ENCODE measurements at places on chromosomes 2 and 18.

DNA sequence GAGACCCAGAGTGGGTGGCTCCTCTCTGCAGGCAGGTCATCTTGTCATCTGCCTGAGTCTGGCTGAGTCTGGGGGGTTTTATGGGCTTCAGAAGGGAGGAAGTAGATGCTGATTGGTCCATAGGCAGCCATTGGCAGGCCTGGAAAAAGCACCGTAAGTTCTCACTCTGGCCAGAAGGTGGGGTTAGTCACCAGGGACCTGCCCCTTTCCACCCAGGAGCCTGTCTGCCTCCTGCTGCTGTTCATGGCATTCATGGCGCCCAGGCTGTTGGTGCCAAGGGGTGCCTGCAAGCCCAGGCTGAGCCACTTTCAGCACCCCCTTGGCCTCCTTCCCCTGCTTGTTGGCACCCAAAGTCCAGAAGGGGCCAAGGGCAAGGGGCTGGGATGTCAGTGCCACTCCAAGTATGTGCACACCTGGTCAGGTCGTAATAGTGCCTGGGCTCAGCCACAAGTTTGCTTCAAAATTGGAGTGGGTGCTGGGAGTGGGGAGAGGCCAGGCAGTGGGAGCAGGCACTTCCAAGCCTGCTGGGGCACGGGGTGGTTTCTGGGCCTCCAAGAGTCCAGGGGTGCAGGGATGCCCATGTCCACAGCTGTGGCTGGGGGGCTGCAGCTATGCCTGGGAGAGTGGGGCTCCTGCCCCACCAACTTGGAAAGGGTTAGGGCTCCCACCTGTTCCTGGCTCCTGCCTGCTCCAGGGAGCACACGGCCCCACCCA lies 178.1 kb downstream of the FAM210A start:
- no peak for DNase-seq

- peak; percentile 15 for DNase-seq
These were observed 34.3 kb downstream of the GIGYF2 start for GRCh38 chr2:232731470-232731869.

- no peak for DNase-seq
These were observed 7.8 kb upstream of the TRABD2A start for GRCh38 chr2:84888401-84889276.

GRCh38 chr2:34853646-34854045 lies 1254.5 kb upstream of the FAM98A start:
- no peak for DNase-seq

DNA sequence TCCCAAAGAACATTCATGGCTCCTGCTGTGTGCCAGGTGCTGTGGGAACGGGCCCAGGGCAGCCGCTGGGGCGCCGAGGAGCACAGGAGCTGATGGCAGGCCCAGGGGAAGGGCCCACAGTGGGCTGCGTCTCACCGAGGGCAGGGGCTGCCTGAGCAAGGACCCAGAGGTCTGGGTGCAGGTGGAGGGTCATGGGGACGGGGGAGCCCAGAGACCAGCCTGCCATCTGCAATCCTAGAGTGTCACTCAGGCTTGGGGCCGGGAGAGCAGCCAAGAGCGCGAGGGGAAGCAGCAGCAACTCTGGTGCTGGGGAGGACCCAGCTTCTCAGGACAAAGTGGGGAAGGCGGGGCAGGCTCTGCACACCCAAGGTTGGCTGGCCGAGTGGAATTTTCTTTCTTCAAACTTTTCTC lies 207.4 kb downstream of the HDAC4 start:
- no peak for DNase-seq

- DNase-seq = no peak
These were observed 70.2 kb downstream of the SPATS2L start for GRCh38 chr2:200376513-200377354.

- no peak for DNase-seq
These were observed 8.9 kb downstream of the PTGR3 start for GRCh38 chr18:75200071-75200470.

DNA sequence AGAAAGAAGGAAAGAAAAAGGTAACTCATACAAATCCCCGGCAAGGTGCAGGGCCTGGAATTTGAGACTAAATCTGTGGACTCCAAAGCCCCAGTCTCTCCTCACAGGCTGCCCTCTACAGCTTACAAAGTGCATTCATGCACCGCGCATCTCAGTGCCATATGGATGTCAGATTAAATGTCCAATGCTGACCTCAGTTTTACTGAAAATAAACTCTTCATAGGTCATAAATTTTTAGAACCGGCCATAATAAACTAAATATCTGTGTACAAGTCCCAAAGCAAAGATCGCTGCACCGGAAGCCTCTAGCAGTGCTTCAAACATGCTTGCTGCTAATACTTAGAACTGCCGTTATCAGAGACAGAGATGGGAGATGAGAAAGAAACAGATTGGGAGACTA lies 17.7 kb downstream of the ST6GAL2 start:
- DNase-seq = no peak

- DNase-seq = no peak
These were observed 2.5 kb upstream of the ANO7 start for GRCh38 chr2:241185961-241186360.

DNA sequence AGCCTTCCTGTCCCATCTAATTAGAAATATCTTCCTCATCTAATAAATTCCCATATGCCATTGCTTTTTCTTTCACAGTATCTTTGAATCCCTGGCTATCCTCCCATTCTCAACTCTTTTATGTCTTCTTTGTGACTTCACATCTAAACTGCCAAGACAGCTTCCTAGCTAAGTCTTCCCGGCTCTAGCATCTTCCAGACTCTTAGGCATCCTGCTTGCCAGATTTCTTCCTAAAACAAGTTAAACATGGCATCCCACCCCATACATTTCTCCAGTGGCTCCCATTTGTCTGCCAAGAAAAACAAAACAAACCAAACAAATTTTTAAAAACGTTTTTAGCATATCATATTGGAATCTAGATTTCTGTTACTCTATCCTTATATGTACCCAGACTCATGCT lies 751.9 kb downstream of the MBD2 start:
- DNase-seq = no peak

DNA sequence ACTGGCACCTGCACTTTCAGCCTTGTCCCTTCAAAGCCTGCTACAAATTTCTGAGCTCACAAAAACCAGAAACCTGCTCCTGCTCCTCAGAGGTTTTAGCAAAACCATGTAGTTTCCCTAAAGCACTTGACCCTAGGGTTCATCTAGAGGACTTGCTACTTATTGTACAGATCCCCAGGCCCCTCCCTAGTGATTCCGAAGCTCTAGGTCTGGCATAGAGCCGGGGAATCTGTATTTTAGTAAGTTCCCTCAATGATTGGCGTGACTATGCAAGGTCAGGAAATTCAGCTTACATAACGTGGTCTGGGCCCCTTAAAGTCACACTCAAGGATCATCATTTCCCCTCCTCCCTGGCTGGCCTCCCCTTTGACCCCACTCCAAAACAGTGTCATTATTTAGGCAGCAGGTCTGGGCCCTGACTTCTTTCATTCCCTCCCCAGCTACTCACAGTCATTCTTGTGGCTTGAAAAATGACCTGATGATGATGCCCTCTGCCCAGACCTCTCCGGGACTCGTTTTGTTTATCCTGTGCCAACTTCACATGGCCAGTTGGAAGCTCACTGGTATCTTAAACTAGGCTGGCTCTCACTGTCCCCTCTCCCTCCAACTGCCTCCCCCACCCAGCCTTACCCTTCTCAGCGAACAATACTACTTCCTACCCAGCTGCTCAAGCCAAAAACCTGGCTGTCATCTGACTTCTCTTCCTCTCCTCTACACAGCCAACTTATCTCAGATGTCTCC lies 36.0 kb downstream of the WDFY1 start:
- no peak for DNase-seq

- peak; percentile 93 for DNase-seq
These were observed 18.5 kb upstream of the NTSR2 start for GRCh38 chr2:11688222-11689069.

GRCh38 chr2:209426432-209426831 lies 2.6 kb downstream of the MAP2 start:
- DNase-seq = no peak

- no peak for DNase-seq
These were observed 279.5 kb upstream of the PARD3B start for GRCh38 chr2:204265681-204266181.

GRCh38 chr2:47007223-47007825 lies 91.7 kb upstream of the MCFD2 start:
- DNase-seq = no peak

DNA sequence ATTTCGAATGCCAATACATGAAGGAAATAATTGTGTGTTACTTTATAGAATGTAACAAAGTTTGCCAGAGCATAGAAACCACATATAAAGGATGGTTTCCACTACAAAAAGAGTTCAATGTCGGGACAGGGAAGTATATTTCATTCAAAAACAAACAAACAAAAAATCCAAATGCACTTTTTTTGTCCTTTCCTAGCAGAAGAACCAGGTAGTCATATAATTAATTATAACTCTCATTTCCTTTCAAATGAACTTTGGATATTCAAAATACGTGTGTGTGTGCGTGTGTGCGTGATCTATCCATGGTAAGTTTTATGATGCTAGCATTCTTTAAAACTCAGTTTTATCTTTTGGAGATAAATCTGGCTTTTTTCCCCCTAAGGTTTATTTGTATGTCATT lies 8.3 kb downstream of the FN1 start:
- no peak for DNase-seq

GRCh38 chr2:234240917-234241316 lies 190.4 kb downstream of the SPP2 start:
- peak; percentile 54 for DNase-seq

- no peak for DNase-seq
These were observed 153.2 kb downstream of the HDAC4 start for GRCh38 chr2:239247401-239248245.

DNA sequence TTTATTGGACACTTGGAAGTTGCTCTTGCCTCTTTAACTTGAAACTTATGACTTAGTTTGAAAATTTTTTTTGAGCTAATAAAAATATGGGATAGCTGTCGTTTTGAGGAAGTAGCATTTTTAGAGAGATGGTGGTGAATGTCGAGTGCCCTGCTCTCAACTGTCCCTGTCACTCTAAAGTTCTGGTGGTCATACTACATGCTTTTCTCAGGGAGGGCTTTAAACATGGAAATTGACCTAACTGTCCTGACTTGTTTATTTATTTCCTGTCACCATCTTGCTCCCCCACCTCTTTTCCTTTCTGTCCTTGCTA lies 16.0 kb downstream of the CEP192 start:
- no peak for DNase-seq

DNA sequence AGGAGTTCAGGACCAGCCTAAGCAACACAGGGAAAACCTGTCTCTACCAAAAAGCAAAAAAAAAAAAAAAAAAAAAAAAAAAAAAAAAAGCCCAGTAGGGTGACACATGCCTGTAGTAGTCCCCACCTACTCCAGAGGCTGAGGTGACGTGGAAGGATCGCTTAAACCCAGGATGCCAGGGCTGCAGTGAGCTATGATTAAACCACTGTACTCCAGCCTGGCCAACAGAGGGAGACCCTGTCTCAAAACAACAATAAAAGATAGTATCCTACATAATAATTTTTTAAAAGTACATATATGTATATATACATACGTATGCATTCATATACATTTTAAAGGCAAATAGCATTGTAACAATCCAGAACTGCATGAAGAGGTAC lies 51.7 kb downstream of the SOS1 start:
- peak; percentile 9 for DNase-seq

DNA sequence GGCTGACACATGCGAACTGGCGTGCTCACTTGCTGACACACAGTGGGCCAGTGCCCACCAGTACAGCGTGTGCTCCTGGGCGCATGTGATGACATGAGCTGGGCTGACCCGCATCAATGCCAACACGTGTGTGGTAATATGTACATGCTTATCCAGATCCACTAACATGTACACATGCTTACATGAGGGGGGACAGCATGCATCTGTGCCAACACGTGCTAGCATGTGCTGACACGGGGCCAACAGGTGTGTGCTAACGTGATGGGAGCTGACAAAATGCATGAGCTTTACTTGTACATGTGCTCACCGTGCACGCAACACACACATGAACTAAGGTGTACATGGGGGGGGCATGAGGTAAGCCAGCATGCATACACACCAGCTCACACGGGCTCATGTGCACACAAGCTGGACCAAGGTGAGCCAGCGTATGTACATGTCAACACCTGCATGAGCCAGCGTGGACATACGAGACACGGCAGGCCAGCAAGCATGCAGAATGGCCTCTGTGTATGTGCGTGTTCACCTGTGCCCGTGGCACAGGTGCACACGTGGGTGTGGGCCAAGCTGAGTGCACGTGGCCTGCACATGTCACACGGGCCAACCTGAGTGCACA lies 28.5 kb downstream of the GPC1 start:
- no peak for DNase-seq

- no peak for DNase-seq
These were observed 123.9 kb downstream of the MGAT5 start for GRCh38 chr2:134377730-134378129.

DNA sequence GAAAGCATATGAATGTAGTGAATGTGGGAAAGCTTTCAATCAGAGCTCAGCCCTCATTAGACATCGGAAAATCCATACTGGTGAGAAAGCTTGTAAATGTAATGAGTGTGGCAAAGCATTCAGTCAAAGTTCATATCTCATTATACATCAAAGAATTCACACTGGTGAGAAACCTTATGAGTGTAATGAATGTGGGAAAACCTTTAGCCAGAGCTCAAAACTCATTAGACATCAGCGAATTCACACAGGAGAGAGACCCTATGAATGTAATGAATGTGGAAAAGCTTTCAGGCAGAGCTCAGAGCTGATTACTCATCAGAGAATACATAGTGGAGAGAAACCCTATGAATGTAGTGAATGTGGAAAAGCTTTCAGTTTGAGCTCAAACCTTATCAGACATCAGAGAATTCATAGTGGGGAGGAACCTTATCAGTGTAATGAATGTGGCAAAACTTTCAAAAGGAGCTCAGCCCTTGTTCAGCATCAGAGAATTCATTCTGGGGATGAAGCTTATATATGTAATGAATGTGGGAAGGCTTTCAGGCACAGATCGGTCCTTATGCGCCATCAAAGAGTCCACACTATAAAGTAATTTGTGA lies 5.0 kb downstream of the ZNF397 start:
- DNase-seq = no peak

- no peak for DNase-seq
These were observed 52.3 kb downstream of the RAB27B start for GRCh38 chr18:54880395-54881105.

- DNase-seq = no peak
These were observed 60.9 kb upstream of the SALL3 start for GRCh38 chr18:78918707-78919106.

GRCh38 chr2:26179446-26179913 lies 6.6 kb downstream of the GAREM2 start:
- no peak for DNase-seq

DNA sequence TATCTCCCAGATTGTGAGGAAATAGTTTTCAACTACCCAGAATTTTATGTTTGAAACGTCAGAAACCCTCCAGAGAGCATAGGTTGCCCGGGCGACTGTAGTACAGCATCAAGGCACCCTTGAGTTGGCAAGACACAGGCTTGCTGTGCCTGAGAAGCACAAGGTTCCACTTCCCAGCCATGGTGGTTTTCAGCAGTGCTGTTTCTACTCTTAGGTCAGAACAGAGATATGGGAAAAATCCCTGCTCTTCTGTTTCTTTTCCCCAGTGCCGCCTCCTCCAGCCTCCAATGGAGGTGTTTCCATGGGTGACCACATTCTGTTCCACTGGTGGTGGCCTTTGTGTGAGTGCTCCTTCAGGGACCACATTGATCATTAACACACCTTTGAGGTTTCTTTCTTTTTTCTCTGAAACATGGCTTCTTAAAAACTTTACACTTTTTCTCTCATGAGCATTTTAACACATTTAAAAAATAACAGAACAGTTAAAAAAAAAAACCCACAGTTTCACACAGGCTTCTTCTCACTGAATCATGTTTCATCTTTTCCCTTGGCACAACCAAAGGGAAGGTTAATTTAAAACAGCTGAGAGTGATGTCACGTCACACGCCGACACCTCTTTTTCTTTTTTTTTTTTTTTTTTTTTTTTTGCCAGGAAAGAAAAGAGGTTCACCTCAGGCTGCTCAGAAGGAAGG lies 229.3 kb upstream of the HDAC4 start:
- peak; percentile 56 for DNase-seq
